ENCODE measurements at places on chromosomes 2 and 18. TPM values are rescaled to one million over a fixed set of nuclear protein-coding genes. Genes with fewer than 3 reads are reported as not detected.

DNA sequence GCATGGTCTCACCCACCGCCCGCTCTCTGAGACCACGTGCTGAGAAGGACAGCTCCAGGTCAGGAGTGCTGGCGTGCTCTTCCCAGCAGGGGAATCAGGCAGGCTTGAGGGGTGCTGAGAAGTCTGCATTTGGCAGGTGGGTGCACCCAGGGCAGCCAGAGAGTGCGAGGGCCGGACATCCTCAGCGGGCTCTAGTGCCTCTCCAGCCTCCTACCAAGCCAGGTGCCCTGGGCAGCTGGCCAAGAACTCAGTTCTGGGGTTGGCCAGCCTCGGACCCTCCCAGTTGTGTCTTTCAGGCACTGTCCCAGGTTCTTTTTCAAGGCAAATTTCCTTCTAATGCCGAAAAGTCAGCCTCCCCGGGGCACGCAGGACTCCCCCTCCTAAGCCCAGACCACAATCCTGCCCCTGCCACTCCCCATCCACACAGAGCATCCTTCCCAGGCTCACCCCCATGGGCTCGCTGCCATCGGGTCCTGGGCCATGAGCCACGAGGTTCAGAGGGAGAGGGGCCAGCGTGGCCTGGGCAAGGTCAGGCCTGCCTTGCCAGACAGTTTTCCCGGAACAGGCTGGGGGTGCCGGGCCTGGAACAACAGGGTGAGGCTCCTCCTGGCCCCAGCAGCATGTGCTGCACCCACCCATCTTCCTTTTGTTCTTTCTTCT, 52.2 kb upstream of the GPC1 start:
- no peak for DNase-seq

DNA sequence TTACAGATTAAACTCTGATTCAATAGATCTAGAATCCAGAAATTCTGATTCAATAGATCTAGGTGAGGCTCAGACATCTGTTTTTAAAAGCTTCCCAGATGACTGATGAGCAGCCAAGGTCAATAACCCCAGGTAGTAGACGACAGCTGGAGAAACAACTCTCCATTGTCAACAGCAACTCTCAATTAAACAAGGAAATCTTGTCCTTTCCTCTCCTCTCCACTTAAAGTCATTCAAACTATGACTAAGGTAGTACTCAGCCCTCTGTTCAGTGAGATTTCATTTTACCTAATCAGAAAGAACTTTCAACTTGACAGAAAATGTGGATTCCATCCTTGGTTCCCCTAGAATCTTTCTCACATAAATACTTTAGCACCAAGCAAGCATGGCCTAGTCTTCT, 94.6 kb upstream of the SCG2 start:
- DNase-seq: no peak

- DNase-seq: no peak
Measured at GRCh38 chr2:189836644-189837043, 52.4 kb downstream of the PMS1 start.

- no peak for DNase-seq
Measured at GRCh38 chr2:43405829-43406228, 179.4 kb upstream of the ZFP36L2 start.

GRCh38 chr2:10819714-10820314, 7.2 kb upstream of the PDIA6 start:
- DNase-seq: no peak

- no peak for DNase-seq
Measured at GRCh38 chr18:25133879-25134278, 218.1 kb downstream of the ZNF521 start.

DNA sequence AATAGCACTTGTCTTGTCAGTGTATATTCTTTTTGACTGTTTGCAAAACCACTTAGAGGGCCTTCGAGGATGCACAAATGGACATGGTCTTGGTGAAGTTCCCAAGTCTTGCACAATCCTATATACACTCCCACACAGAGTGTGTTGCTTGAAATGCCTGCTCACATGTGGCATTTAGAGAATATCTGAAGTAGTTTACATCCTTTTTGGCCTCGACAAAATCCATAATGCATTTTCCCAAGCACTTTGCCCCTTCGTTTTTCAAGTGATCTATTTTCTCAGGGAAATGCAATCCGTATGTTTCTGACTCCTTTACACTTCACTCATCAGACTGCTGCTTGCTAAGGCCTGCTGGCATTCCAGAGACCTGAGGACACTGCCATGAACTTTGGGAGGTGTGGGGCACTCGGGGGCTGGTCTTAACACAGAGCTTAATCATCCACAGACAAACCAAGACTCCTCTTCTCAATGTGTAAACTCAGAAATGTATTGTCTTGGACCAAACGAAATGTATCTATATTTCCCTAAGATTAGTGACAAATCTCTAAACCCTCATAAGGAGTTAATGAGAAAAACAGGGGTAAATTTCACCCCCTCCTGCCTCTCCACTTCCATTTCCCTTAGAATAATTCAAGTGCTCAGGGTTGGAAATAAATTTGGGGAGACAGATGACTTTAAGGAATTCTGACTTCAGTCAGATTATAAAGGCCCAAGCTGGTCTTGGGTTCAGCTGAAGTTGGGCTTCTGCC, 219.3 kb upstream of the APCDD1 start:
- no peak for DNase-seq

GRCh38 chr2:120421830-120422175, 75.9 kb downstream of the INHBB start:
- no peak for DNase-seq

GRCh38 chr2:148725564-148725963, 81.0 kb downstream of the EPC2 start:
- no peak for DNase-seq

DNA sequence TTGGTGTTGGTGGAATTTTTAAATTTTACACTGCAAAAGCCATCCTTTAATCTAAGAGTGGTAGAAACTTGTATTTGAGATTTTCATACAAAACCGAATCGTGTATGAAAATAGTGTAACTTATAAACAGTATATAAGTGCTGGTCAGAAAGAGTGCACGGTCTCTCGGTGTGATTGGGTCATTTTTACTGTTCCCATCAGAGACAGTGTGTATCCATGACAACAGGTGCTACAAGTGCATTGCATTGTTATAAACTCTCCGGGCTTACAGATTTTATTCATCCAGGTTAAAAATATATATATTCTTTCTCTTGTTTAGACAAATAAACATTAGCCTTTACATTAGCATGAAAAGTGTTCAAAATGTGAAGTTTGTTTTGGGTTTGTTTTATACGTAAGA, 721.9 kb downstream of the METTL4 start:
- DNase-seq: no peak

- no peak for DNase-seq
Measured at GRCh38 chr2:69683170-69683971, 39.8 kb upstream of the AAK1 start.

GRCh38 chr2:181420259-181421130, 36.7 kb upstream of the ITGA4 start:
- no peak for DNase-seq

GRCh38 chr2:16609786-16610185, 55.8 kb downstream of the CYRIA start:
- DNase-seq: no peak

DNA sequence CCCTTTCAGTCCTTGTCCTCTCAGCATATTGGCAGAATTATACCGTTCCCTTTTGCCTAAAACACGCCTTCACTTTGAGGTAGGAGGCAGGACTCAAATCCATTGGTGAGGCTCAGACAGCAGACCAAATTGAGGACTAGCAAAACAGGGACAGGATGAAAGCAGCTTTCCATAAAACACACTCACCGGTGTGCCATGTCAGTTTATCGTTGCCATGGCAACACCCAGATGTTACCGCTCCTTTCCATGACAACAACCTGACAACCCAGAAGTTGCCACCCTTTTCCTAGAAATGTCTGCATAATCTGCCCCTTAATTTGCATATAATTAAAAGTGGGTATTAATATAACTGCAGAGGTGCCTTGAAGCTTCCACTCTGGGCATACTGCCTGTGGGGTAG, 730.4 kb downstream of the METTL4 start:
- no peak for DNase-seq

- DNase-seq: no peak
Measured at GRCh38 chr2:132991471-132992045, 321.6 kb upstream of the LYPD1 start.

- no peak for DNase-seq
Measured at GRCh38 chr2:105842555-105842954, 97.8 kb downstream of the NCK2 start.

The IL1RL2 gene
- total RNA-seq: not detected

The HOXD3 gene
- not detected for total RNA-seq

The COX7A2L gene
- 78.4 TPM for total RNA-seq

The CTLA4 gene
- total RNA-seq: under 0.01 TPM

The ARHGAP15 gene
- 77.3 TPM for total RNA-seq

The CD226 gene
- 0.81 TPM for total RNA-seq

The MRPL53 gene
- 36.4 TPM for total RNA-seq

The DOK6 gene
- total RNA-seq: 1.3 TPM

The LRATD1 gene
- under 0.01 TPM for total RNA-seq

The TCF23 gene
- total RNA-seq: not detected

The CENPA gene
- total RNA-seq: 0.81 TPM

The APLF gene
- total RNA-seq: 5.4 TPM

The NYAP2 gene
- total RNA-seq: under 0.01 TPM

Measured in hematopoietic multipotent progenitor cell (in vitro differentiated cells).